ENCODE measurements at places on chromosomes 3 and 15.

DNA sequence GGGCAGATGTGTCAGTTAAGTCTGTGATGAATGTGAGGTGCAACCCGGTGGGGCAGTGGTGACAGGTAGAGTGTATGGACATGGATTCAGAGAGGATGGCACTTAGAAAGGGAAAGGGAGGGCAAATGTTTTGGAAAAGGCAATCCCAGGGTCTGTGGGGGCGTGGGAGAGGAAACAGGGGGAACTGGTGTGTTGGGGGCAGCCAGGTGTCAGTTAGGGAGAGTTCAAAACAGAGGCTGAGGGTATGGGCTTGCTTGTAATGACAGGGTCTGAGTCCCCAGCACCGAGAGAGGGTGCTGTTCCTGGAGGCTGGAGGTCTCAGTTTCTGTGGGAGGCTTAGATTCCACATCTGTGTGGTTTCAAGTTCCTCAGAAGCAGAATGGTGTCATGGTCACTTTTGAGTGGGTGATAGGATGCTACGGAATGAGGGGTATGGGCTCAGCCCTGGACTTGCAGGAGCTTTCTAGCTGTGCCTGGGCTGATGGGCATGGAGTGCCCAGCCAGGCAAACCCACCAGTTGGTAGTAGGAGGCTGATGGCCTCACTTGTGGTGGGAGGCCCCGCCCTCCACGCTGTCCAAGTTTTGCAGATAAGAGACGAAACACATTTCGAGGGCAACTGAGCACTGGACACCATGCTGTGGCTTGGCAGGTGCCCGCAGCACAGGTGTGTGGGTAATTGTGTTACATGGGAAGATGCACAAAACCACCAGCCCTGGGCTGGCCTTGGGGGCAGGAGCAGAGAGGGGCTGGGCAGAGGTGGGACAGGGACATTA lies 209.4 kb downstream of the RPLP1 start:
- DNase-seq: no peak

DNA sequence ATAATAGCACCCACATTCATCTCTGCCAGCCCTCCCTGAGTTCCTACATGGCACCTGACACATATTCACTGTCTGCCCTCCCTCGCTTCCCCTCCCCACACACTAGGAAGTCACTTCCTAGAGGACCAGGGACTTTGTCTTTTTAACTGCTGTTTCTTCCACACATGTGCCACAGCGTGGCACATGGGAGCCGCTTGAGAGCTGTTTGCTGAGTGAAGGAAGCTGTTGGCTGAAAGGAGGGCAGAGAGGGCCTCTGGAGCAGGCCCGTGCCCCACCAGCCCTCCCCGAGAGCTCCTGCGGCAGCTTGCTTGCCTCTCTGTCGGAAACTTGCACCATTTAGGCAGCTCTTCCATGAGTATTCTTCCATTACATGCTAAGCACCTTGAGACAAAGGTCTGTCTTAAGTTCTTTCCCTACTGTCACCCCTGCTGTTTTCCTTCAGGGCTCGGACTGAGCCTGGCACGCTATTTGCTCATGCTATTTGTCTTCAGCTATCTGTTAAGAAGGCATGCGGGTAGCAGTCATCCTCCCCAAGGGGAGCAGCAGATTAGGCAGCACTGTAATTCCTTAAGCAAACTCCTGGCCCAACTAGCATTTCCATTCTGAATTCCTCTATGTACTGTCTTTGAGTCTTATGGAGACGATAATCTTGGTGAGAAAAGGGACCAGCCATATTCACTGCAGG lies 72.2 kb downstream of the CACNA1D start:
- DNase-seq: no peak

- DNase-seq: no peak
These were observed 14.1 kb upstream of the GADL1 start for GRCh38 chr3:30908456-30909037.

DNA sequence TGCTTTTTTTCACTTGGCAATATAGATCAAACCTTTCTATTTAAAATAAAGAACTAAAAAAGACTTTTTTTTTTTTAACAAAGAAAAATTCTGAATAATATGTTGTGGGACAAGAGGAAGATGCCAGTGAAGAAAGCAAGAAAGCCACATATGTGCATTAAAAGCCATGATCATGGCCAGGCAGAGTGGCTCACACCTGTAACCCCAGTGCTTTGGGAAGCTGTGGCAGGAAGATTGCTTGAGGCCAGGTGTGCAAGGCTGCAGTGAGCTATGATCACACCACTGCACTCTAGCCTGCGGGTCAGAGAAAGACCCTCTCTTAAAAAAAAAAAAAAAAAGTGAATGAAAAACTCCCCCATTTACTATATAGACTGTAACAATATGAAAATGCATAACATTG lies 23.9 kb downstream of the C2CD4B start:
- DNase-seq: no peak

GRCh38 chr15:48962662-48963523 lies 826 bp downstream of the SHC4 start:
- no peak for DNase-seq

- no peak for DNase-seq
These were observed 21.4 kb upstream of the PPARG start for GRCh38 chr3:12267376-12268030.

DNA sequence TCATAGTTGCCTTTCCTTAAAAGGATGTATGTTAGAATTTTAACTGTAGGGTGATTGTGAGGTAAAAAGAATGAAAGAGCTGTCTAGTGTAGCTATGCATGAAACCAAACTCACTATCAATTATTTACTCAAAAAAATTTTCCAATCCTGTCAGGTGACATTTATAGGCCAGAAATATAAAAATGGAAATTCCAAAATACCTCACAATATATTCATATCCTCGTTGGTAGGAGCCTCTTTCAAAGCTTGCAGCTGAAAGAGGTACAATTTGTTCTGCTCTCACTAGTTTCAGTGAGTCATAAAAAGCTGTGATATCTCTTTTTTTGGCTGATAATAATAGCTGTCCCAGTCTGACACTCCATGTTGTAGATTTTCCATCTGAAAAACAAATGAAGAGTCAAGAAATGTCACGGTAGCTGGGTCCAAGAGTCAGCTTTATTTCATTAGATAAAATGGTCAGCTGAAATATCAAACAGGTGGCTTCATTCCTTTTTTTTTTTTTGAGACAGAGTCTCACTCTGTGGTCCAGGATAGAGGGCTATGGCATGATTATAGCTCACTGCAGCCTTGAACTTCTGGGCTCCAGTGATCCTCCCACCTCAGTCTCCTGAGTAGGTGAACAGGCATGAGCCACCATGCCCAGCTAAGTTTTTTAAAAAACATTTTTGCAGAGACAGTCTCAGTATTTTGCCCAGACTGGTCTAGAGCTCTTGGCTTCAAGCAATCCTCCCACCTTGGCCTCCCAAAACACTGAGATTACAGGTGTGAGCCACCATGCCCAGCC lies 50.8 kb upstream of the XRN1 start:
- no peak for DNase-seq

DNA sequence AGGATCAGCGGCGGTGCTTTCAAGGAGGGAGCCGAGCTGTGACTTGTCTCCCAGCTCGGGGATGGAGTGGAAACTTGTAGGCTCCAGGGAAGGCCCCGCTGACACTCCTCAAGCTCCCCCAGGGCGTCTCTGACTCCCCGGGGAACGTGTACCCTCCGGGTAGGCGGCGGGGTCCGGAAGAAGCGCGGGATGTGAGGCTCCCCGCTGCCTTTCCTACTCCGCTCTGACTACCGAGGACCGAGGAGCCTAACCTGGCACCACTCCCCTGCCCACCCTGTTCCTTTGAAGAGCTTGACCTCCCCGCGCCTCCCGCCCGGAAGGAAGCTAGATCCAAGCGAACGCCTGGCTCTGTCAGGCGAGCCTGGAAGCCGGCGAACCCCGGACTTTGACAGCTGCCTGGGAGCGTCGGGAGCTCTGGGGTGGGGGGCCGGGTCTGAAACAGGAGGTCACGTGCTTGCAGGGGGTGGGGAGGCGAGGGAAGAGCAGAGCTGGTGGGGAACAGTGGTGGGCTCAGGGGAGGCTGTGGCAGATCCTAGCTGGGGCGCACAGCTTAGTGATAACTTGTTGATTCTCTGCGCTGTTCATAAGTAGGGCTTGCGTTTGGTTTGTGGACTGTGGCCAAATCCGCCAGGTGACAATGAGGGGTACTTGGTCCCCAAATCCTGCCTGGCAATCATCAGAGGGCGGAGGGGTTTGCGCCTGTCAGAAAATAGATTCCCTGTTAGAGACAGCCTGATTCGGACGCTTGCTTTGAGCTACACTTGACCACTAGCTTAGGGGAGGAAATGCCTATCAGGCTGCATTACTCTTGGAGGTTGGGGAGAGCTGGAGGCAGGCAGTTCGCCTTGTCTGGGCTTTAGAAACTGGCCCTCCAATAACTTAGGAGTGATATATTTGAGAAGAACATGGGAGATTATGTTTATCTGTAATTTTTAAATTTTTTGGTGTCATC lies 1.2 kb downstream of the CLSTN2 start:
- no peak for DNase-seq
